CD4-positive, alpha-beta memory T cell (primary cell): ENCODE measurements at places on chromosomes 1 and 21.

- DNase-seq: no peak
These were observed 5.8 kb upstream of the ETV3L start for GRCh38 chr1:157105298-157105987.

DNA sequence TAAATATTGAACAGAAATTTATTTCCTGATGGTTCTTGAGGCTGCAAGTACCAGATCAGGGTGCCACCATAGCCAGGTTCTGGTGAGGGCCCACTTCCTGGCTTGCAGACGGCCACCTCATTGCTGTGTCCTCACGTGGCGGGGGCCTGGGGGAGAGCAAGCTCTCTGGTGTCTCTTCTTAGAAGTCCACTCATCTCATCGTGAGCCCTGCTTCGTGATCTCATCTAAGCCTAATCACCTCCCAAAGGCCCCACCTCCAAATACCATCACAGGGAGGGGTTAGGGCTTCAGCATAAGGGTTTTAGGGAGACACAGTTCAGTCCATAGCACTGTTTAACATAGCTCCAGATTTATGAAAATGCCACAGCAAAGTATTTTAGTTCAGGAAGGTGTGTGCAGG, 119.7 kb downstream of the PRDM2 start:
- DNase-seq: no peak

- no peak for DNase-seq
These were observed 7.1 kb downstream of the HEYL start for GRCh38 chr1:39632323-39632681.

DNA sequence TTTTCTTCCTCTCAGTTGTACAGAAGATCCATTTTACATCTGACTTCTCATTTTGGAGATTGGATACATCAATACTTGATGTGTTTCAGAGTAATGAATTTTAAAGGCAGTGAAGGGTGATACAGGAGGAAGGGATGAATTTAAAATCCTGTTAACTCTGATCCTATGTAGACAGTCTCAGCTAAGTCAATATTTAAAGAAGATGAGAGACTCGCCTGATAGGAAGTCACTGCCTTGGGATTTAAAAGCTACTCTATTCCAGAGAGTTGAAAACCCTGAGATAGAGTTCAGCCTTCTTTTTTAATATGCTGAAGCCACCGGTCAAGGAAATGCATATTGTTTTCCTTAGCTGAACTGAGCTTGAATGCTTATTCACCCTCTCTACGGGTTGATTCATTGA, 42.7 kb downstream of the HUNK start:
- no peak for DNase-seq

- peak; percentile 43 for DNase-seq
These were observed 39.5 kb downstream of the TOR3A start for GRCh38 chr1:179121159-179121938.

- no peak for DNase-seq
These were observed 67.0 kb upstream of the KLHDC7A start for GRCh38 chr1:18413541-18414305.

- DNase-seq: no peak
These were observed 76.5 kb downstream of the ACTL8 start for GRCh38 chr1:17831597-17831996.

- DNase-seq: no peak
These were observed 68.6 kb upstream of the RGL1 start for GRCh38 chr1:183736343-183736742.

GRCh38 chr1:67700220-67700619, 15.2 kb downstream of the GADD45A start:
- DNase-seq: no peak

DNA sequence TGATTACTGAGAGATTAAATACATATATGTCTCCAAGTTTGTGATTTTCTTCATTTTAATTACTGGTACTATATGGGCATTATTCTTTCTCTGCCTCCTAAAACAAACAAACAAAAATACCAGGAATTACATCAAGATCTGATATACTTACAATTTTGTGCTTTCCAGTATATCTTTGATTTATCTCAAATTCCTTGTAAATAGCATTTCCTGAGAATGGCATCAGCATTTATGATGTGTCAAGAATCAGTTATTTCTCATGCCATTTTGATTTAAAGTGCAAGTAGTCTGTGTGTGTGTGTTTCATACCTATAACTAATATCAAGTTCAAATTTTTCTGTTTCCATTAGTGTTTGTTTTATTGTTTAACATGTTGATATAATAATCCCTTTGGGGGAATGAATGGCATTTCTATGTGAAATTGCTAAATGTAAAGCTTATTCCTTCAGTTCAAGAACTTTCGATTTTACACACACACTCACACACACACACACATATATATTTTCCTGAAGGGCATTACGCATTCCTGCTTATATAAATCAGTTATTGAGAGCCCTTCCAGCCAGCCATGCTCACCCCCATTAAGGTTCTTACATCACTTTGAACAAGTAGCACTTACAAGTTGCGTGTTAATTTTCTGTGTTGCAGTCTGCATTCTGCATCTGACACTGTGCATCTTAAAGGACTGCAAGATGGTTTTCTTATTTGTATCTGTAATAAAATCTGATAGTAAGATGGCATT, 102.7 kb downstream of the NEK7 start:
- no peak for DNase-seq

DNA sequence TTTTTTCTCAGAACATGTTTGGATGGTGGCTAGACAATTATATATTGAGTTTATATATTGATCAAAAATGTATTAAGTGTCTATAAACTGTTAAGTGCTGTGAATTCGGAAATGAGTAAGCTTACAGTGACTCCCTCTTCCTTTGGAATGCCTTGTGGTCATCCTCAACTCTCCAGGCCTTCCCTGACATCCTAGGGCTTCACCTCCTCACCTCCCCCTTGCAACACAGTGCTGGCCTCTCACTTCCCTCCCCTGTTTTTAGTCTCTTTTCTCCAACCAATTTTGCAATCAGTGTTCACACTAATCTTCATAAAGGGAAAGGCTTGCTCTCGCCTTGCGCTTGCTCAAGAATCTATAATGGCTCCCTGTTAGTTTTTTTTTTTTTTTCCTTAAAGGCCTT, 95.1 kb upstream of the C1orf21 start:
- no peak for DNase-seq

DNA sequence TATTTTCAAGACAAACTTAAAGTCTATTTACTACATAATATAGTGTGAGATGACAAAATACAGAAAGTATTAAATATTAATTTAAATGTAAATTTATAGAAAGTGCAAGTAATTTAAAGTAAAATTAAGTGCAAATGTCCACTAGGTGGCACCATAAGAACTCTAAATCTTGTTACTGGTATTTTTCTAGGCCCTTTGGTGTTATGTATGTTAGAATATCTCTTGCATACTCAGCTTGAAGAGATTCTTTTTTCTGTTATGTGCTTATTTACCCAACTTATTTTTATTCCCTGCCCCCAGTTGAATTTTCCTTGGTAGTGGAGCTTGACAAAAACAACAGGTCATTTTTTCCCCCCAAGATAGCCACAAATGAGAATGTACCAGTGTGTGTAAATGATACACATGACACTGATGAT, 71.5 kb downstream of the RPS6KC1 start:
- peak; percentile 16 for DNase-seq

DNA sequence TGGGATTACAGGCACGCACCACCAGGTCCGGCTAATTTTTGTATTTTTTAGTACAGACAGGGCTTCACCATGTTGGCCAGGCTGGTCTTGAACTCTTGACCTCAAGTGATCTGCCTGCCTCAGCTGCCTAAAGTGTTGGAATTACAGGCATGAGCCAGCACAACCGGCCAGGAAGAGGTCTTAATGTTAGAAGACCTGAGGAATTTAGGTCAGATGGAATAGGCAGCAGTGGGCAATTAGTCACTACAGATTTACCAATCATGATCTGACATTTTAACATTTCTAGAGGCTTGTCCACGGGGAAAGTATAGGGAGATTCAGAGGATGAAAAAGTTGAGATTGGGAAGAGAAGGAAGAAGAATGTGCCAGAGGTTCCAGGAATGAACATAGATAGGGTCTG, 8.9 kb upstream of the APP start:
- DNase-seq: no peak

GRCh38 chr1:8166406-8166805, 140.3 kb upstream of the ERRFI1 start:
- no peak for DNase-seq

GRCh38 chr1:920521-920920, 3.2 kb upstream of the SAMD11 start:
- no peak for DNase-seq

GRCh38 chr1:73472810-73473209, 725.2 kb downstream of the LRRIQ3 start:
- DNase-seq: no peak

- DNase-seq: no peak
These were observed 91.5 kb upstream of the ACTL8 start for GRCh38 chr1:17663646-17664045.

DNA sequence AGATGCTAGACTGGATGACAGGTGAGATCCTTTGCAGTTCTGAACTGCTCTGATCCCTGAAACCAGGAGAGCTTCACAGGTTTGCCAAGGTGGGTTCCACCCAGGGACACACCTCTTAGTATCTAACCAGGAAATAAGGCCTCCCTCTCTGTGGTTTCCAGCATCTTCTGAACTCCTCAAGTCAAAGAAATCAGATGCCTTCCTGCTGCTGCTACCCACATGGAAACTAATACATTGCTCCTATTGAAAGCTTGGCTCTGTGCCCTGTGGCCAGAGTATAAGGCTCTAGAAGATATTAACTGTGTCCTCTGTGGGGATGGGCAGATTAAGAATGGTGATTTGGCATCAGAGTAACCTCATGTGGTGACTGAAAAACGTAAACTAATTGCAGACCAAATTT, 75.0 kb upstream of the MRPS6 start:
- peak; percentile 19 for DNase-seq

- DNase-seq: peak; percentile 82
These were observed 17.3 kb downstream of the CRYBG2 start for GRCh38 chr1:26336477-26337205.

- no peak for DNase-seq
These were observed 54.4 kb downstream of the NR5A2 start for GRCh38 chr1:200081969-200082245.

DNA sequence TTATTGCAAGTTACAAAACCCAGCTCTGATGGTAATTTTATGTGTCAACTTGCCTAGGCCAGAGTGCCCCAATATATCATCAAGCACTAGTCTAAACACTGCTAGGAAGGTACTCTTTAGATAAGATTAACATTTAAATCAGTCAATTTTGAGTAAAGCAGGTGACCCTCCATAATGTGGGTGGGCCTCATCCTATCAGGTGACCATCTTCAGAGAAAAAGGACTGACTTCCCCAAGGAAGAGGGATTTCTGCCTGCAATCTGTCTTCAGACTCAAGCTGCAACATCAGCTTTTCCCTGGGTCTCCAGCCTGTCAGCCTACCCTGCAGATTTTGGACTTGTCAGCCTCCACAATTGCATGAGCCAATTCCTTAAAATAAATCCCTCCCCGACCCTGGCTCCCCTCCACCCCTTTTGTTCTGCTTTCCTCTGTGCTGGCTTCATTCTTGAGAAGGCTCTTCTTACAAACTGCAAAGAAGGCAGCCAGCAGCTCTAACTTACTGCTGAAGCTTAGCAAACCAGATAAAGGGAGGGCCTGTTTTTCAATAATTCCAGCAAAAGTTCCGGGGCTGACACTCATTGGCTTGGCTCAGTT, 56.4 kb upstream of the RUNX3 start:
- DNase-seq: no peak

GRCh38 chr1:17893891-17894631, 138.9 kb downstream of the ACTL8 start:
- no peak for DNase-seq

GRCh38 chr1:84708031-84708430, 17.8 kb upstream of the SSX2IP start:
- DNase-seq: no peak

DNA sequence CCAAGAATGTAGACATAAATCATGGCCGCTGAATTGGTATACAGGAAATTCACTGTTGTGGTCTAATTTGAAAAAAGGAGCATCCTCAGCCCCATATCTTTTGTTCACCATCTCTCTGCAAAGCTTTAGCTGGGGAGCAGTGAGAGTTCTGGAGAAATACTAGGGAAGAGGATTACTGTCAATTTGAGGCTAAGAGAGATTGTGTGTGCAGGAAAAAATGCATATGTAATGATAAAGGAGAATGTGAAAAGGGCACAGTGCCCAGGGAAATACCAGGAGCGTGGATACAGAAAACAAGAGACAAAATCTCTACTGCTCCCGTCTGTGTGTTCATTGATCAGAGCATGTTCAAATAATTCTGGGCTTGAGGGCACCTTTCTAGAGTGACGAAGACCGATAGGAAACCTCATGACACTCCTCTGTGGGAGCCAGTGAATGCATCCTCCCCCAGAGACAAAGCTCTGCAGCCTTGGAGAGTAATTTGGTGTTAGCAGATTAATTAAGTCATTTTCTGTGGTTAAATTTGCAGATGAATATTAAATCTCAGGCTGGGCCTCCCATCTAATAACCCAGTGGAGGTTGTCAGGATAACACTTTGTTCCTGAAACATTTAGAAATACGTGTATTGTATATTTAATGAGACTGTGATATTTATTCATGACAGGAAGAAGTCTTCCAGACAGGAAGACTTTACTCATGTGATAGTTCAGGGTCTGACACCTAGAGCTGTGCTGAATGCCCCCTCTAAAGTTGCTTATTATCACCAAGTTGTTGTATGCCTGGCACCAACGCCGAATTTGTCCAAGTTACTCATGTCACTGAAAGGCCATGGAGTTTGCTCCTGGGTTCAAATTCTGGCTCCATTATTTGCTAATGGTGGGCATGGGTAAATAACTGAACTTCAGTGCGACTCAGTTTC, 287.3 kb upstream of the SGIP1 start:
- no peak for DNase-seq

- DNase-seq: no peak
These were observed 622.4 kb upstream of the PKN2 start for GRCh38 chr1:88061492-88062177.

DNA sequence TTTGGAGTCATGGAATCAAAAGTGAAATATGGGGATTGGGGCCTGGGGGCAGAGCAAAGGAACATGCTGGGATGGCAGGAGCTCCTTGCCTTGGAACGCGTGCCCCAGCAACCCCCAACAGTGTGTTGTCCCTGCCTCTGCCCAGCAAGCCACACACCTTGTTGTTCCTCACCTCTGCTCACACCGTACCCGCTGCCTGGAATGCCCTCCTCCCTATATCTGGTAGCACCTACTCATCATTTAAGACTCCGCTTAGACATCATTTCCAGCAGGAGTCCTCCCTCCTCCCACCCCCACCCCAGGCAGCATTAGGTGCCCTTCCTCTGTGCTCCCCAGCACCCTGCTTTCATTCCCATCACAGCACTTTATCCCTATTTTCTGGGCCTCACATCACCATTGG, 7.8 kb downstream of the NECTIN4 start:
- no peak for DNase-seq
